ENCODE measurements at places on chromosomes 7 and 10. TPM values are rescaled to one million over a fixed set of nuclear protein-coding genes. Genes with fewer than 3 reads are reported as not detected.

LRMDA gene
- not detected for total RNA-seq

OR2F2 gene
- total RNA-seq = not detected

SLC26A5 gene
- total RNA-seq = not detected

- DNase-seq = no peak
Observed at GRCh38 chr7:92622030-92622429, 31.8 kb upstream of the FAM133B start.

GRCh38 chr10:91010952-91011351 lies 90.1 kb upstream of the ANKRD1 start:
- no peak for DNase-seq

- no peak for DNase-seq
Observed at GRCh38 chr10:3290550-3290949, 118.0 kb upstream of the PITRM1 start.

DNA sequence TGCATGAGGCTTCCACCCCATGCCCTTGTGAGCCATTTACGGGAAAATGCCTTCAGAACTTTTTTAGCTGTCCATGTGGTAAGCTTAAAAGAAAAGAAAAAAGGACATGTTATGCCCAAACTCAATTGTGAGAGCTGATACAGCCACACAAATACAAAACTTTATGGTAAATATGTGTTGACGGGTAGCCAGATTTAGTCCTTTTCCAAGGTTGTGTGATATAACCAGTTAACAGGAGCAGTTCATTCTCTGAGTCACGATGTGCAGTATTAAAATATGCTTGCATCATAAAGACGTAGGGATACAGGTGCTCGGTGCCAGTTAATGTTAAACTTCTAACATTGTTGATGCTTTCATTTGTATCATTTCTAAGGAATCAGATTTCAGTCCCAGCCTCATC lies 350.4 kb downstream of the DNAJB6 start:
- DNase-seq = no peak

- DNase-seq = peak; percentile 12
Observed at GRCh38 chr10:76311752-76312636, 880.6 kb downstream of the LRMDA start.

GIMAP7 gene
- total RNA-seq = not detected

SEMA3D gene
- not detected for total RNA-seq

DNA sequence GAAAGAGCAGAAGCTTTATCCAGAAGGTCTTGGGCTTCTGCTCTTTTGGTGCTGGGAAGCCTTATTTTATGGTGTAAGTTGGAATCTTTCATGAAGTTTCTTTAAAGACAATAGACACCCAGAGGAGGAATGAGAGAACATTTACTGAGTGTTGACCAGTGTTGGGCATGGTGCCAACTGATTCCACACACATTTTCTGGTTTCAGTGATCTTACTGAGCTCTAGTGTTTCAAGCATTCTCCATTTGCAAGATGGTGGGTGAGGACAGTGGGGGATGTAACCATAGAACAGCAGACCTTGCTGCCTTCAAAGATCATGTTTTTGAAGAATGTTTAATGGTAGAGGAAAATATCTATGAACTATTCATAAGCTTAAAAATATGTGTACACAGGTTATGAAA lies 114.6 kb downstream of the LRMDA start:
- DNase-seq = no peak

DNA sequence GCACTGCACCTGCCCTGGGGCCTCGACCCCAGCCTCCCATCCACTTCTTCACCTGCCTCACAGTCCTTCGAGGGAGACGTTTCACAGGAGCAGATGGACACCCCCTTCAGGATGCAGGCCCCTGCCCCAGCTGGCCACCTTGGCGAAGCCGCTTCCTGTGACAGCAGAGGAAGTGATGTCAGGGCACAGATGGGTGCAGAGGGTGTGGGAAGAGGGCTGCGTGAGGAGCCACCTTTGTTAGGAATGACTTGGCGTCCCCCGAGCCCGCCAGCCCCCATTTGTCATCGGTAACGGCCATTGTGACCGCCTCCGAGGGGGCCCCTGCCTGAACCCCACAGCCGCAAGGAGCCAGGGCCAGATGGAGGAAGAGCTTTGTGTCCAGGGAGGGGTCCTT lies 47.4 kb upstream of the SLC29A3 start:
- DNase-seq = no peak

DNA sequence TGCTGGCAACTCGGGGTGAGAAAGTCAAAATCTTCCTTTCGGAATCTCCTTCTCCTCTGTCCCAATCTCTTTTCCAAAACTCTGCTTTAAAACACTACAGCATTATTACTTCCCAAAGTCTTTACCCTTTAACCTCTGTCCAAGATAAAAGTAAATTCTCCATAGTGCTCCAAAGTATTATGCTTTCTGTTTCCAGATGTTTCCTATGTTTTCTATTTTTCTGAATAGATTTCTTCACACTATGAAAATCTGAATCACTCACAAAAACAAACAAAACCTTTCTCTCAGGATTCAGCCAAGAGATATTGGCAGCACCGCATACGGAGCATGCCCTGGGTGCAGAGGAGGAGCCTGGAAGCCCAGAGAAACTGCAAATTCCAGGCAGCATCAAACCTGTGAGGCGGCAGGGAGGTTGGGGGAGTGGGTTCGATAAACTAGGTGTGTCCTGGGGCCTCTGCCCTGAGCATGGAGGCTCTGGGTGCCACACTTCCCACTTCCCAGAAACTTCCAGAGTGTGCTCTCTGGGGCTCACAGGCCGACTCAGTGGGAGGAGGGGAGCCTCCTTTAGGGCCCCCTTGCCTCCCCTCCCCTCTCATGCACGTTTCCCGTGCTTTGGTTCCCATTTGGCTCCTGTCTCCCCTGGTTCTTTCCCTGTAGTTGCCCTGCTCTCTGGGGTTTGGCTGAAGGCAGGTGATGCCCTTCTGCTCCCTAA lies 35.6 kb downstream of the VIPR2 start:
- DNase-seq = no peak

COBL gene
- not detected for total RNA-seq

DNA sequence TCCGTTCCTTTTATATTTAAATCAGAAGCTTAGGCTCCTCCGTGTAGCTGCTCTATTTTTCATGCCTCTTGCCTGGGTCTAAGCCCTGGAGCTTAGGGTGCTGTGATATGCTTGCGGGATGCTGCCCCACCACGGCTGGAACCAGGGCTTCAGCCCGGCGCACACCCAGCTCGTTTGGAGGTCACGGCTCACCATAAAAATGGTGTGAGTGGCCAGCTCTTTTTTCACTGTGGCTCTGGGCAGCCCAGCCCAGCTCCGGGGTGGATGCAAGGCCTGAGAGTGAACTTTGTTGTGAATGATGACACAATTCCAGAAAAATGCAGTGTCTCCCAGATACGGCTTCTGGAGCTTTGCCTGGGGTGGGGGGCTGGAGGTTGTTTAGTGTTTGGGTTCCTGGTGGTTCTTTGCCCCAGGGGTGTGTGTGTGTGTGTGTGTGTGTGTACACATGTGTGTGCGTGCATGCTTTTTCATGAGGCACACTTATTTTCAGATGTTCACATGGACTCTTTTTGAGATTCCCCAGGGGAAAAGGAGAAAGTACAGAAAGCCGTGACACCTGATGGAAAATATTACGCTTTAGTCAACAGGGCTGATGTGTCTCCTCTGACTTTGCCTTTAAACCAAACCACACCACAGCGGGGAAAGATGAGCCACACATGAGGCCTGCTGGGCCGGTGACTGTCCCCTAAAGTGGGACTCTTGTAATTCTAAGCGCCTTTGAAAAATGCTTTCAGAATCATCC lies 46.2 kb downstream of the GRK5 start:
- DNase-seq = no peak

- no peak for DNase-seq
Observed at GRCh38 chr10:72312865-72313391, 39.2 kb downstream of the DDIT4 start.

DNA sequence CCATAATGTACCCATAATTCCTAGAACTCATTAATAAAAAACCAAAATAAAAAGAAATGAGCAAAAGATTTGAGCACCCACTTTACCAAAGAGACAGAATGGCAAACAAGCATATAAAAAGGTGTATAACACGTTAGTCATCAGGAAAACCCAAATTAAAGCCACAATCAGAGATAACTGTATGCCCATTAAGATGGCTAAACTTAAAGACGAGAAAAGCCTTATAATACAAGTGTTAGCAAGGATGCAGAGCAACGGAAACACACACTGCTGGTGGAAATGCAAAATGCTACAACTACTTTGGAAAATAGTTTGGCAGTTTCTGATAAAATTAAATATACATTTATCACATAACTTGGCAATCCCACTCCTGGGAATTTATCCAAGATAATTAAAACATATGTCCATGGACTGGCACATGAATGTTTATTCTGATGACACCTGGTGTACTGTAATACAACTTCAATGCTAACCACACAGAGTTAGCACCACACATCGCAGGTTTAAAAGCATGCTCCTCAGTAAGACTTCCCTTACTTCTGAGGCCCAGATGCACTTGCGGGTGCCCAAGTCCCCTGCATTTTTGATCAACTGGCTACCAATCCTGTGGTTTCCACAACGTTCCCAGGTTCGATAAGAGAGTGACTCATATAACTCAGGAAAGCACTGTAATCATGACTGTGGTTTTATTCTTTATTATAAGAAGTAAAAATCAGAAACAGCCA lies 158.6 kb downstream of the SNX13 start:
- no peak for DNase-seq

TMEM196 gene
- not detected for total RNA-seq

GRCh38 chr7:101172854-101173751 lies 7.0 kb downstream of the NAT16 start:
- DNase-seq = no peak

PDE1C gene
- not detected for total RNA-seq

GRCh38 chr10:18474118-18474455 lies 177.3 kb downstream of the NSUN6 start:
- no peak for DNase-seq

ZNF485 gene
- total RNA-seq = 7.9 TPM

LIPF gene
- not detected for total RNA-seq

- no peak for DNase-seq
Observed at GRCh38 chr7:85773116-85773728, 586.4 kb upstream of the SEMA3D start.

DNA sequence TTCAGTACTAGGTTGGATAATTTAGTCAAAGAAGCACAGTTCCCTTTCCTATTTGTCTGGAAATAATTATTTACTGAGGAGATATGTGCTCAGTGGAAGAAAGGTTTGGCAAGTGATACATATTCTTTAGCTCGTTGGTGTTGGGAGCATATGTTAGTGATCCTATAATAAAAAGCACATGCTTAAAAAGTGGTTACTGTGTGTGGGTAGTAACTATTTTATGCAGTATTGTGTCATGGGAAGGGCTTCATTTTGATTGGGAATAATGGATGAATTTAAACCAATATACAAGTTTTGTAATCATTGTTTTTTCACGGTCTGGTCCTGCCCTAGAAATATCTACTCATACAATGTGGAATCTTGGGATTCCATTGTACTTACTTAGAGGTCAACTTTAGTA lies 188.7 kb upstream of the PPP1R3A start:
- DNase-seq = no peak
